ENCODE measurements at places on chromosomes 2 and 18. TPM values are rescaled to one million over a fixed set of nuclear protein-coding genes. Genes with fewer than 3 reads are reported as not detected.

The IL36RN gene
- not detected for total RNA-seq

The HOXD13 gene
- total RNA-seq: not detected

- H3K4me3 ChIP-seq: no peak overlapping the region
- H3K27me3 ChIP-seq: no peaks in the 10 kb centered on the region
- no peaks in the 10 kb centered on the region for H3K4me1 ChIP-seq
- no peak for DNase-seq
- no peak overlapping the region for H3K27ac ChIP-seq
Observed at GRCh38 chr2:120431386-120432292, 85.7 kb downstream of the INHBB start.

DNA sequence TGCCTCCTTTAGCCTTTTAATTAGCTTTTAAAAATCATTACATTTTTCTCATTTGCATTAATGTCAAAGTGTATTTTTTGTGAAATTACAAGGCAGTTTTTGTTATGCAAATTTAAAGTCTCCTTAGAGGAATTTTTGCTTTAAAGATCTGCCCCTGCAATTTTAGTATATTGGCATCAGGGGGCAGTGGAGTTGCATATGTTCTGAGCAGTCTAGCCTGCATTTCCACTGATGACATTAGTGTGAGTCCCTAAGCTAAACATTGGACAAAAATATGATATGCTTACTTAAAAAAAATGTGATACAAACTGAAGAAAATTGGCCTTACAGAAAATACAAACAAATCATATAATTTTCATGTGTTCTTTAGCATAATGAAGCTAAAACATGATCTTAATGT, 426.5 kb downstream of the SLC4A3 start:
- no peaks in the 10 kb centered on the region for H3K4me1 ChIP-seq
- H3K36me3 ChIP-seq: no peaks in the 10 kb centered on the region
- H3K27me3 ChIP-seq: peaks cover 2% of the 10 kb centered on the region
- no peak overlapping the region for H3K4me3 ChIP-seq

- no peaks in the 10 kb centered on the region for H3K36me3 ChIP-seq
- no peak overlapping the region for H3K27ac ChIP-seq
- no peak overlapping the region for H3K4me3 ChIP-seq
- H3K4me1 ChIP-seq: no peaks in the 10 kb centered on the region
- no peak for DNase-seq
Observed at GRCh38 chr18:43314941-43315340, 37.7 kb upstream of the SYT4 start.

GRCh38 chr2:103788951-103789350, 1027.1 kb downstream of the TMEM182 start:
- H3K27ac ChIP-seq: no peak overlapping the region
- H3K36me3 ChIP-seq: no peaks in the 10 kb centered on the region
- no peak overlapping the region for H3K4me3 ChIP-seq

Measured in naive thymus-derived CD4-positive, alpha-beta T cell (primary cell).